ENCODE measurements at places on chromosomes 3 and 15.

DNA sequence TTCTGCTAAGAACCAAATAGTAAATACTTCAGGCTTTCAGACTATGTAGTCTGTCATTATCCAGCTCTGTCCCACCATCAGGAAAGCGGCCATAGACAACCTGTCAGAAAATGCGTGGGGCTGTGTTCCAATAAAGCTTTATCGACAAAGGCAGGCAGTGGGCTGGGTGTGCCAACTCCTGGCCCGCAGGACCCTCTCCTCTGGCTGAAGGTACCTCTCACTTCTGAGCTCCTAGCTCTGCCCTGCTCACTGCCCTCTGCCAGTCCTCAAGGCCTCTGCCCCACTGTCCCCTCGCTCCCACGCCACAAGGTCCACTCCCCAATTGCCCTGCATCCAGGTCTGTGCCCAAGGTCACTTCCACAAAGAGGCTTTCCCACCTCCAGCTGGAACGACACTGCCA is 20.0 kb downstream of the SSUH2 start:
- DNase-seq, result no peak

GRCh38 chr3:56864090-56864489 is 62.3 kb upstream of the ARHGEF3 start:
- DNase-seq, result no peak

DNA sequence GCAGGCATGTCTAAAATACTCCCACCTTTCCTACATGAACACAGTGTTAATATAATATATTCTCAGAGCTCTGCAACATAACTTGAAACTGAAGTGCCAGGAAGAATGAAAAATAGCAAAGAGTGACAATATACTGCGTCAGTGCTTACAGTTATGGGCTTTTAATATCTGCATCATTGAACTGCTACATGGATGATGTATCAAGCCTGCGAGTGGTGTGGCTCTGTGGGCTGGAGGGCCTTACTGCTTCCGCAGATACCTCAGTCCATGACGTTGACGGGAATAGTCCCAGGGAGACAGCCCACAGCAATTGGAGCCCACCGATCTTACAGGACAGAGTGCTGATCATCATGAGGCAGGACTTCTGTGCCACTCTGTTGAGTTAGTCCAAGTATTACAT is 727.0 kb downstream of the NR2F2 start:
- DNase-seq, result no peak

DNA sequence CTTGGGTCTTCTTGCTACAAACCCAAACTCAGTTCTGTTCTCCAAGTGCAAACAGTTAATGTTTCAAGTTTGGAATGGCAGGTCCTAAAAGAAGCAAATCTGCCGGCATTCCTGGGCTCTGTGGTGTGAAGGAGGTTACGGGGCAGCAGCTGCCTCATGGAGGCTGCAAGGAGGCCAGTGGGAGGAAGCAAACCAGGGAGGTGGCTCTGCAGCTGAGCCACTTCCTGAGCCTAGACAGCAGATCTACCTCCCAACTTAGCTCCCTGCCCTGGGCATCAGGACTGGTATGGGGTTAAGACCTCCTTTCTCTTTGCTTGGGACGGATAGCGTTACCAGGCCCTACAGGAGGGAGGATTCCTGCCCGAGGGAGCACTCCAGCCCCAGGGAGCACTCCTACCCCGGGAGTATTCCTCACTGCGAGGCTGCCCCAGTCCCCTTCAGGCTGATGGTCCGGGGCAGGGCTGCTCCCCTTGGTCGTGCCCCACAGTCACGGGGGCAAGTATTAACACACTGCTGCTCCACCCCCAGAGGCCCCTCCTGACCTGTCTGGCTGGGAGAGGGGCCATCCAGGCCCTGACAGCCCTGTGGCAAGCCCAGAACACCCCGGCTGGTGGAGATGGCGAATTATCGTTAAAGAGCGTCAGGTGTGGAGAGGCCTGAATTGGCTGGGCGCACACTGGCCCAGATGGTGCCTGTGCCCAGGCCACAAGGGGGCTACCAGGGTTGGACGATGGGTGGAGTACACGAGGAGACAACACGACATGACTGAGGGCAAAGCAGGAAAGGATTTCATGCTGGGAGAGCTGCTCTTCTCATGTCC is 129.9 kb downstream of the ATP10A start:
- DNase-seq, result no peak
